Right atrium auricular region (tissue), 2 donors: ENCODE measurements at places on chromosomes 13 and 19.

DNA sequence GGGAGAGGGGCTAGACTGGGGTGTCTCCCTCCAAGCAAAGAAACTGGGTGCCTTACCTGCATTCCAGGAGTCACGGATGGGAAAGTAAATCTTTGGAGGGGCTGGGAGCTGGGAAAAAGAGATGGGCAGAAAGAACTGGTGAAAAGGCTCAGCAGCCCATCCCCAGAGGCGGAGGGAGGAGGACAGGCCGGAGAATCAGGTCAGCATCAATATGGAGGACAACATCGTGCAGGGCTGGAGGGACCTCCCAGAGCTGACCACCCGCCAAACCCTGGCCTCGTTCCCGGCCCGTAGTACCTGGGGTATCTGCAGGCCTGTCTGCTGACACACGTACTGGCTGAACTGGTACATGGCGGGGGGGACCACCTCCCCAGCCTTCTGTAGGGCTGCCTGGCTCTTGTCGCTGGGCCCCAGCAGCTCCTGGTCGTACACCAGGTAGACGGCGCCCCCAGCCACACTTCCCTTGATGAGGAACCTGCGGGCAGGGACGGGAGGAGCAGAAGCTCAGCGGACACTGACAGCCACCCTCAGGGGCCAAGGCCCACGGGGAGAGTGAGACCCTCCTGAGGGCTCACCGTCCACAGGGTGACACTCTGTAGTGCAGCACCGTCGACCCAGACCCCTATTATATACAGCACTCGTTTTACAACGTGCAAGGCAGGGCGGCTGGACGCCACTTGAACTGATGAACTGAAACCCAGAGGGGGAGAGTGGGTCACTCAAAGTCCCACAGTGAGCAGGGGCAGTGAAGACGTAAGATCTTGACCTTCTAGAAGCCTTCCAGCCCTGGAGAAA is 830 bp downstream of the MICOS13 start:
- DNase-seq: no peak

DNA sequence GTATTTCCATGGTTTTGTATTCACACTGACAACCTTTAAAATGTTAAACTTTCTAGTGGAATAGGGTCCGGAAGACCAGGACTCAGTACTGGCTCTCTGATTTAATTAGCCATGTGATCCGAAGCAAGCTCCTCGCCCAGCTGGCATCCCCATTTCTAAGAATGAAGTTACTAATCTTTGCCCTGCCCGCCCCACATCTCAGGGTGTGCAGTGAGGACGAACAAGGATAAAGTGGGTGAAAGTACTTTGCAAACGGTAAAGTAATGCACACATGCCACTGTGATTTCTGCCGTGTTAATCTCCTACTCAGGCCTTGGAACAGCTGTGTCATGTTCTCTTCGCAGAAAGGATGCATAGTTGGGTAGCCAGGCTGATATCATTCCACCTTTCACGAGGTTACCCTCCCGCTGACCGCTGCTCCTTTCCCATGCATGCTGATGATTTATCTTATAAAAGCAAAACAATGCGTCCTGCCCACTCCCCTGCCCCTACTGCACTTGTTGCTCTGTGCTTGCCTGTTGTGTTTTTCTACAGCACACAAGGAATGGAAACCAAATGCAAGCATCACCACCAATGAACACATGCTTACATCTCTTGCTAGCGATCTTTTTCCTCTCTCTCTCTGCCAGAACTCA is 539.0 kb downstream of the EFNB2 start:
- DNase-seq: no peak

GRCh38 chr19:21835429-21835809 is 563 bp downstream of the ZNF43 start:
- no peak for DNase-seq

- no peak for DNase-seq
These were observed 1.8 kb downstream of the NCAN start for GRCh38 chr19:19213426-19214158.

DNA sequence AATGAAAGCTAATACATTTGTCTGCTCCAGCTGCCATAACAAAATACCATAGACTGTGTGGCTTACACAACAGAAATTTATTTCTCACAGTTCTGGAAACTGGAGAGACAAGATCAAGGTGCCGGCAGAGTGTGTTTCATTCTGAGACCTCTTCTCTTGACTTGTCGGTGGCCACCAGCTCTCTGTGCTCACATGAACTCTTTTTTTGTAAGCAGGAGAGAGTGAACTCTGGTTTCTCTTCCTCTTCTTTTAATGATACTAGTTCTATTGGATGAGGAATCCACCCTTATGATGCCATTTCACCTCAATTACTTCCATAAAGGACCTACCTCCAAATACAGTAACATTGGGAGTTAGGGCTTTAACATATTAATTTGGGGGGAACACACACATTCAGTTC is 11.7 kb downstream of the KCTD12 start:
- DNase-seq: no peak

- DNase-seq: no peak
These were observed 36.4 kb downstream of the PSG11 start for GRCh38 chr19:42989851-42990250.

- no peak for DNase-seq
These were observed 2.4 kb downstream of the METTL21C start for GRCh38 chr13:102692491-102692826.

DNA sequence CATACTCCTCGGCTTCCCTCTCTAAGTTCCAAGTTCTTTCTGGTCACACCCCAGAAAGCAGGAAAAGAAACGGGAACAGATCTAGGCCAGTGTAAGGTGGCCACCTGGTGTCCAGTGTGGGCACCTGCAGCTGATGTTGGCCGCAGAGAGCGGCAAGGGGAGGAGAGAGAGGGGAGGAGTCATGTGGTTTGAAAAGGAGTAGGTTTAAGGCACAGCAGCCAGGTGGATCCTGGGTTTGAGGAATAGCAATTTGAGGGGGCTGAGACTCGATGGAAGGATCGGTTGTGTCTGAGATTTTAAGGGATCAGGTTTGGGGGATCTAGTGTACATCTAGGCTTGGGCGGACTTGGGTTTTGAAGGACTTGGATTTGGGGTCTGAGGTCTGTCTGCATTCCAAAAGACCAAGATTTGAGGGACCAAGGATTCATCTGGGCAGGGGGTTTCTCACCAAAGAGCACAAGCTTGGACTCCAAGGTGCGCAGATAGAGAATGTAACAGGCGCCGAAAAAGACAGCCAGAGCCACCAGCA is 1.2 kb downstream of the RABAC1 start:
- DNase-seq: peak; percentile 72

DNA sequence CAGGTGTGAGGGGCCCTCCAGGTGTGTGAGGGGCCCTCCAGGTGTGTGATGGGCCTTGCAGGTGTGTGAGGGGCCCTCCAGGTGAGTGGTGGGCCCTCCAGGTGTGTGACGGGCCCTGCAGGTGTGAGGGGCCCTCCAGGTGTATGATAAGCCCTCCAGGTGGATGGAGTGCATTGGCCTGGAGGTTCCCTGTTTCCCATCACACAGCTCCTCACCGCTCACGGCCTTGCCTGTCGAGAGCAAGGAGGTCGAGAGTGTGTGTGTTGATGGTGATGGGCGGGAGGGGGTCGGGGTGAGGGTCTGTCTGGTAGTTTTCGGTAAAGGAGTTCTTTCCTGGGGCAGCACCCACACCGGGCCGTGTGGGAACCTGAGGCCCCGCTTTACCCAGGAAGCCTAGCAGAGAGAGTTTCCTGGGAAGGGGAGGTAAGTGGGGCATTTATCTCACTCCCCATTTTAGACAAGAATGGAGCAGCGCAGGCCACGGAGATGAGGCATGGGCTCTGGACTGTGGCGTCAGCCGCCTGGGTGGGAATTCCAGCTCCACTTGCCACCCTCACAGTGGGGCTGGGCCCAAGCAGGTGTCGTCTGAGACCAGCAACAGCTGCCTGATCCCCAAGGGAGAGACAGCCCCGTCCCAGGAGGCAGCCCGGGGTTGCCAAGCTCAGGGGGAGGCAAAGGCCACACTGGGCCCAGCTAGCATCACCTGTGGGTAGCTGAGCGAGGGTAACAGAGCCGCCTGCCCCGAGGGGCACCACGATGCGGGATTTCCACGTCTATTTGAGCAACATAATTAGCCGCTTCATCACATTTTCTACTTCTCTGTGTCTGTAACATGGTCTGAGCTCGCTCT is 10.9 kb upstream of the GAS6 start:
- DNase-seq: peak; percentile 42

- no peak for DNase-seq
These were observed 6.1 kb downstream of the DENND1C start for GRCh38 chr19:6475321-6476108.

- DNase-seq: no peak
These were observed 19.2 kb downstream of the RYR1 start for GRCh38 chr19:38452430-38453366.

DNA sequence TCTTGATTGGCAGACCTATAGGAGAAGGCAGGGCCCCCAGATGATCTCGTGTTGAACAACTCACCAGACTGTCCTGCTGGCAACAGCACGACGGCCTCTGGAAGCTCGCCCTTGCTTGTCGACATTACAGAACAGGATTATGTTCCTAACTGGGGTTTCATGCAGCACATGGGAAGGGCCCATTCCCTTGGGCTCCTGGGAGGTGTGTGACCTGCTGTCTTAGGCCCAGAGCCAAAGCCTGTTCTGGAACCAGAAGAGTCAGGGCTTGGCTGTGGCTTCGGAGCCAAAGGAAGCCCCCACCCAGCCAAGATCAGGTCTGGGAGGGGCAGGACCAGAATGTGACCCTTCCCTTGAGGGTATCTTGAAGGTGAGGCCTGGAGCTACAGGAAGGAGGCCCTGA is 36.9 kb downstream of the RGCC start:
- DNase-seq: no peak

GRCh38 chr13:59641817-59642216 is 521.9 kb downstream of the DIAPH3 start:
- no peak for DNase-seq

DNA sequence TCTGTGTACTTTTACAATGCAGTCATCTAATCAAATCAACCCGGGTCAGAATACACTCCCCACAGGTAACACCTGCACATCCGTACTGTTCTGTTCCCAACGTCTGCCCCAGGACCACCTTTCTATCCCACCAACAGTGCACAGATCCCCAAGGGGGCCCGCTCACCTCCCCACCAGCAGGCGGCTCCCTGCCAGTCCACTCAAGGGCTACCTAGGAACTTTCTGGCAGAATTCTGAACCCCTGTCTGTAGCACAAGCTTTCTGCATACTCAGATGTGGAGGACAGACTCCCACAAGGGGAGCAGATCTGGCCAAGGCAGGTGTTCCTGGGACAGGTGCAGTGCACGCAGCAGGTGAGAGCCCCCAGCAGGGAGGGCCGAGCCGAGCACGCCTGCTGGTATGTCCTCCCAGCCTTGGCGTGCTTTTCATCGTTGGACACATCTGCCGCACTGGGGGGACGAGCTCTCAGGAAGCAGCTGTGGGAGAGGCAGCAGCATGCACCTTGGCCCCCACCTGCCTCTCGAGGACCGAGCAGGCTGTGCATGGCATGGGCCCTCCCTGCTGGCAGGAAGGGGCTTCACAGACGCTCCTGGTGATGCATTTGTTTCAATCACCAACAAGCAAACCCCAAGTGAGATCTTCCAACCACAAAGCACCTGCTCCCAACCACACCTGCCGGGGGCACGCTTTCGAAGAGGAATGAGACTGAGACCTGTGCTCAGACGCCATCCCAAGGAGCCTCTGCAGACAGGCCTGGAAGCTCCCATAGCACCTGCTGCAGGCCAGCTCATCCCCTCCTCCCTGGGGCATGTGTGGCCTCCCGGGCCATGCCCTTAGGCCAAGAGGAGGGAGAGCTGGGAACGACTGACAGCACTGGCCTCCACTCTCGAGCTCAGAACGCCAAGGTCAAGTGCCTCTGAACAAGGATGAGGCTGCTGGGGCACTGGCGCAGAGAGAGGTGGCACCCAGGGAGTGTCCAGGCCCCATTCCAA is 35.9 kb downstream of the RAB20 start:
- no peak for DNase-seq

- no peak for DNase-seq
These were observed 4.0 kb downstream of the TPGS1 start for GRCh38 chr19:511101-511851.

DNA sequence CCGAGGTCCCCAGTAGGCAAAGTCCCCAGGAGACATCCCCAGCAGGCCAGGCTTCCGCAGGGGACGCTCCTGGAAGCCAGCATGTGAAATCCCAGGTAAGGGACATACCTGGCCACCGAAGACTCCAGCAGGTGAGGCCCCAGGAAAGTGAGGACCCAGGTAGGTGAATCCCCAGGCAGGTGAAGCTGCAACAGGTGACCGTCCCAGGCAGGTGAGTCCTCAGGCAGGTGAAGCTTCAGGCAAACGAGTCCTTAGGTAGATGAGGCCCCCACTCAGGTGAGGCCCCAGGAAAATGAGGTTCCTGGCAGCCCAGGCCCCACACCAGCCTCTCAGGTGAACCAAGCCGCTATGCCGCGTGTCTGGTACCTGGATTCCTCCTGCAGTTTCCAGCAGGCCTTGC is 8.3 kb downstream of the FUT6 start:
- no peak for DNase-seq

- DNase-seq: no peak
These were observed 97.9 kb downstream of the UGGT2 start for GRCh38 chr13:95955255-95955654.

DNA sequence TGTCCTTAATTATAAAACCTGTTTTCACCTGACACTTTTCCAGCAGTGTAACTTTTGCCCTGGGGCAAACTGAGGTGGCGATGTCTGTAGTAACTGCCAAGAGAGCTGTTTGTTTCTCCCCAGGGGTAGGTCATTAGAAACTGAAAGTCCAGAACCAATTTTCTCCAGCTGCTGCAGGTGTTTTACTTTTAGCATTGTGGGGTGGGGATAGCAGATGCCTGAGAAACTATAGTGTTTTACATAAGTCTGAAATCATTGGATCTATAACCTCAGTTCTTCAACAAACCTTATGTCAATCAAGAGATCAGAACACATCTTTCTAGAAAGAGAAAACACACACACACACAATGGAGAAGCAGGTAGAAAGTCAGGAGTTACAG is 92.7 kb downstream of the LHFPL6 start:
- DNase-seq: no peak

GRCh38 chr13:105825071-105825470 is 710.4 kb downstream of the EFNB2 start:
- no peak for DNase-seq

DNA sequence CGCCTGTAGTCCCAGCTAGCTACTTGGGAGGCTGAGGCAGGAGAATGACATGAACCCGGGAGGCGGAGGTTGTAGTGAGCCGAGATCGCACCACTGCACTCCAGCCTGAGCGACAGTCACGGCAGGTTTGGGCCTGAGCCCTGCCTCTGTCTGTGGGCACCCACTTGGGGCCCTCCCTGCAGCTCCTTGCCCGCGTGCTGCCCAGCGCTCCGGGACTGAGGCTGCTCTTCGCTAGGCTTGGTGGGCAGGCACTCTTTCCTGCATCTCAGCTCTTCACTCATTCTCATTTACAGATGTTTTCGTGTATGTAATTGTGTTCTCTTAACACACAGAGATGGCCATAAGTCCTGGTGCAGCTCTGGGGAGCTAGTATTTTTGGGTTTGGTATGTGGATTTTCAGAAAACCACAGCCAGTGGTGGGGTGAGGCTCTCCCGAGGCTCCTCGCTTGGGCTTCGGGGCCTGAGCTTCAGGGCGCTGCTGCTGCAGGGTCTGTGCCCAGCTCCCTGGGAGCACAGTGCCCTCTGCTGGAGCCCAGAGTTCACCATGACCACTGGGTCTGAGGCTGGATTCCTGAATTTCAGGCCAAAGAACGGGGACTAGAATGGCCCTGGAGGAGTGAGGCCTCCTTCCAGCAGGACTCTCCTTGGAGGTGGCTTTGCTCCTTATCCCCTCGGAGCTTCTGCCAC is 15.2 kb downstream of the UPF1 start:
- DNase-seq: peak; percentile 82
